ENCODE measurements at places on chromosomes 1 and 21.

- no peak for DNase-seq
Measured at GRCh38 chr1:39490596-39491145, 765 bp upstream of the BMP8A start.

GRCh38 chr21:31865429-31865970 lies 7.3 kb upstream of the HUNK start:
- DNase-seq, result no peak

- DNase-seq, result no peak
Measured at GRCh38 chr21:29196670-29197191, 66.3 kb downstream of the MAP3K7CL start.

DNA sequence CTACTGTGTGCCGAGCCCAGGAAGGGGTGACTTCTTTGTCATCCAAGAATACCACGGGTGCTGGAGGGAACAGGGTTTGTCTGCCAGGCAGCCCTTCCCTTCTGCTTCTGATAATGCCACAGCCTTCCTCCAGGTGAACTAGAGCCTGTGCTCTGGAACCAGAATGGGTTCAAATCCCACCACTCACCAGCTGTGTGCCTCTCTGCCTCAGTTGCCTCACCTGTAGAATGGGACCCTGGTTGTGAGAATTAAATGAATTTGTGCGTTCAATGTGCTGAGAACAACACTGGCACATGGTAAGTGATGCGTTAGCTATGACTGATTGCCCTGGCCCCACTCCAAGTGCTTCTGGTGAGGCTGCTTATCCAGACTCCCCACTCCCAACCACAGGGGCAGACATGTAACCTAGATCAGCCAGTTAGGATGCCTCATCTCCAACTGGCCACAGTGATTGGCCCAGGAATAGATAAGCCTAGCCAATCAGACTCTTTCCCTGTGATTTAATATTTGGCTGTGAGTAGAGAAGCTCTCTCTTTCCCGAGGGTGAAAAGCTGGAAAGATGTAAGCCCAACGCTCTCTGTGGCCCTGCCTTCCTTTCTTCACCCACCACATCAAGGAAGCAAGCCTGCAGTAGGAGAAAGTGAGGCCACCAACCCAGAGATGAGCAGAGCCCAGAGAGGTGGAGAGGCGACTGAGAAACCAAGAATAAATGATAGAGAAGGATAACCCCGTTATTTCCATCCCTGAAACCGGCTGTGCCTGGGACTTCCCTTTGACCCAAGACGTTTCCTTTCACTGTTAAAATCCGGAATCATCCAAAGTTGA lies 20.8 kb upstream of the LAPTM5 start:
- peak; percentile 94 for DNase-seq

DNA sequence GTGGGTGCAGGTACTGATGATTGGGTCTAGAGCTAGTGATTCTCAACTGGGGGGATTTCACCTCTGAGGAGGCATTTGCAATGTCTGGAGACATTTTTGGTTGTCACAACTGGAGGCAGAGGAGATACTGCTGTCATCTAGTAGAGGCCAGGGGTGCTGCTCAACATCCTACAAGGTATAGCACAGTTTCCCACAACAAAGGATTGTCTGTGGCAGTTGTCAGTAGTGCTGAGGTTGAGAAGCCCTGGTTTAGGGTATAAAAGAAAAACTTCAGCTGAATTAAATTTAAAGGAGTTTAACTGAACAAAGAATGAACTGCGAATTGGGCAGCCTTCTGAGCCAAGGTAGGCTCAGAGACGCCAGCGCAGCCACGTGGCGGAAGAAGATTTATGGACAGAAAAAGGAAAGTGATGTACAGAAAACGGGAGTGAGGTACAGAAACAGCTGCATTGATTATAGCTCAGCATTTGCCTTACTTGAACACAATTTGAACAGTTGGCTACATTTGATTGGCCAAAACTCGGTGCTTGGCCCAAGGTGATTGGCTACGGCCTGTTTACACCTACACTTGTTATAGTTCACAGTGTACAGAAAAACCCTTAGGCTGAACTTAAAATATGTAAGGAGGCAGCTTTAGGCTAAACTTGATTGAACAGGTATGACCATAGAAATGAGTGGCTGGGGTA lies 40.4 kb downstream of the MPZL1 start:
- no peak for DNase-seq

GRCh38 chr1:98897479-98897878 lies 107.2 kb downstream of the PLPPR5 start:
- DNase-seq, result no peak

DNA sequence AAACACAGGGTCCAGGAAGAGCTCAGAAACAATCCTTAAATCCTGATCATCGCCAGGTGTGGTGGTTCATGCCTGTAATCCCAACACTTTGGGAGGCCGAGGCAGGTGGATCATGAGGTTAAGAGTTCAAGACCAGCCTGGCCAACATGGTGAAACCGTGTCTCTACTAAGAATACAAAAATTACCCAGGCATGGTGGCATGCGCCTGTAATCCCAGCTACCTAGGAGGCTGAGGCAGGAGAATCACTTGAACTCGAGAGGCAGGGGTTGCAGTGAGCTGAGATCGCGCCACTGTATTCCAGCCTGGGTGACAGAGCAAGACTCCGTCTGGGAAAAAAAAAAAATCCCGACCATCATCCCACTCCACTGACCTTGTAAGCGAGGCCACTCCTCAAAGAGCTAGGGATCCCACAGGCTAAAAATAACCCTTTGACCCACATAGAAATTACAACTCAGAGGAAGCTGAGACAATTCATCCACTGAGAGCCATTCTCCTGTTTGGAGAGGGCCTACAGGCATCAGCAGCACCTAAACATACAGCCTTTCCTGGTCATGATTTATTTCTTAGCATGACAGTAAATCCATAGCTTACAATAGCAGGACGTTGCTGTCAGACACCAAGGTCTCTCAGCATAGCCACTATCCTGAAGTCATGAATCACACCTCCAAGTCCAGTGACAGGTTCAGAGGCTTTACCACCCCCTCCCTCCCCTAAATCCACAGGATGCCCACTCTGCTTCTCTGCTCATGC lies 66.7 kb downstream of the TGFBR3 start:
- no peak for DNase-seq

DNA sequence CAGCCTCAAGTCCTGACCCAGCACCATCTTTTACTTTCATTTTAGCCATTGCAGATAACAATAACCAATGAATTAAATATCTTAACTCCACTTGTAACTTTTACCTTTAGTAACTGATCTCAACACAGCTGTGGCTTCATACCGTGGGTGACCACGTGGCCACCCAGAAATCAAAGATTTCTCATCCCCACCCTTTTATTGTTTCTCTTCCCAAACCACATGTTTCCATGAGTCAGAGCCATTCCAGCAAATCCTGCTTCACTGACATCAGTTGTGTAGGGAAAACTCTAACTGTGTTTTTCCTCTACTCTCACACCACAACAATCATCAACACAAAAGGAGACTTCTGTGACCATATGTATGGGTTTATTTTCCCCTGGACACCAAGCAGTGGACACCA lies 25.1 kb upstream of the BRDT start:
- no peak for DNase-seq

DNA sequence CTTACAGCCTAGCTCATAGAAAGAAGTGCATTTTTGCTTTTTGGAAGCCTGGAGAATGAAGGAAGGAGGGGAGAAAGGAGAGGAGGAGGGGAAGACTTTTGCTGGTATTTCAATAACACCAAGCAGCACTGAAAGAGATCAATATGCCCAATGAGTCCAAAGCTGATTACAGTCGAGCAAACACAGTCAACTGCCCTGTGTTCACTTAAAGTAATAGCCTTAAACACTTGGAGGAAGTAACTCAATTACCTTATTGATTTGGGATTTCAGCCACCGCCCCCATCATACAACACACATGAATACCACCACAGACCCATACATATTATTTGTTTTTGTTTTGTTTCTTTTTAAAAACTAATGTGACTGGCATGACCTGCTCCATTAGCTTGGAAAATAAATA lies 23.3 kb upstream of the RXRG start:
- DNase-seq, result no peak

All from NCI-H1694 (cell line).